T-helper 1 cell (primary cell): ENCODE measurements at places on chromosomes 5 and 9.

GRCh38 chr5:108084105-108084504, 297.8 kb downstream of the FBXL17 start:
- no peak for DNase-seq

GRCh38 chr9:88837731-88838130, 153.5 kb upstream of the S1PR3 start:
- no peak for DNase-seq

DNA sequence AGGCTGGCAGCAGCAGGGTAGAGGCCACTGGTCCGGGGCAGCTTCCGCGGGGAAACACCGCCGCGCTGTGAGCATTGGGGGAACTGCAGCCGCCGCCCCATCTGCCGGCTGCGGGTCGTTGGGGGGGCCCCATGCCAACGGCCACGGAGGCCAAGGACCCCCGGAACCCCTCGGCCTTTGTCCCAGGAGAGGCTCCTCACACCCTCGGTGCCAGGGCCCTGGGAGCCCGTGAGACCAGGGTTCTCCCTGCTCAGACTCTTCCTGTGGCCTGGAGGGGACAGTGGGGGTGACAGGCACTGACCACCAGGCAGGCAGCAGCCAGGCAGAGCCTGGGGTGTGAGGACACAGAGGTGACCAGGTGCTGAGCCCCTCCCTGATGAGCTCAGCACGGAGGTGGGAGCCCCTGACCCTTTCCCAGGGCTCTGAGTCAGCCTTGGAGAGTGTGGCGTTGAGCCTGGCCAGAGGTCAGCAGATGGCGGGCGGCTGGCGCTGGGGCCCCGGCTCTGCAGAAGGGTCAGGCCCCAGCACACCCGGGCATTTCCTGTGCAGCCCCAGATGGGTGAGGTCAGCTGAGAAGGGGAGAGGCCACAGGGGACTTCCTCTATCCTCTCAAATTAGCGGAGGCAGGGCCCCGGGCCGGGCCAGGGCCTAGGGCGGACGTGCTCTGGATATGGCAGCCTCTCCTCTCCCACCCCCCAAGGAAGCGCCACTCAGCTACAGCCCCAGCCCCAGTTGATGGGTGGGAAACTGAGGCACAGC, 17.9 kb upstream of the EGFL7 start:
- peak; percentile 65 for DNase-seq

GRCh38 chr5:74361406-74362358, 278.8 kb downstream of the ENC1 start:
- no peak for DNase-seq

DNA sequence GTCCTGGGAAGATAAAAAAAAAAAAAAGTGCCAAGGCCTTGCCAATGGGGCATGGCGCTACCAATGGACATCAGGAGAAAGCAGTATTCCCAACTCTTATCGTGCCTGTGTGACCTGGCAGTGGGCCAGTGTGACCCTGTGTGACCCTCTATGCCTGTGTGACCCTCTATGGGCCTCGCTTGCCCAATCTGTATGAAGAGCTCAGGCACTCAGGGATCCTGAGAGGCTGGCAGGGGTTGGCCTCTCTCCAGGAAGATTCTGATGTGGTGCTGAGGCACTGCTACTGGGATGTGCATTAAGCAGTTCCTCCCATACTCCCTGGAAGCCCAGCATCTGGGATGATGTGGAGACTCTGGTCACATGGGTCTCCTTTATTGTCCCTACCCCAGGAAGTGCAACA, 179.2 kb downstream of the MACROH2A1 start:
- no peak for DNase-seq

DNA sequence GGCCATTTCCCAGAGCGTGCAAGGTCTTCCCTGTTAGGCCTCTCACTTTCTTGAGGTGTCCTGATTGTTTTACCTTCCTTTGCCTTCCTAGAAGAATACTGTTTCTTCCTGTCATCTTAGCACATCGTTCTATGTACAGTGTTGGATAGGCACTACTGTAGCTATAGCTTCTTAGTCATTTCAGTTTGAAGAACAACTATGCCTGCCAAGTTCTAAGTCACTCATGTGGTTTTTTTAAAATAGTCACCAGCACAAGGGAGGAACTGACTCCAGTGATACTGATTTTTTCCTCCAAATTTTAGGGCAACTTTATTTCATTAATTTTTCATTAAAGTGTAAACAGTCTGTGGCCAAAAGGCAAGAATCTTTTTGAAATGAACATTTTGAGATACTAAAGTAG, 122.4 kb upstream of the NR5A1 start:
- DNase-seq = no peak

- no peak for DNase-seq
Observed at GRCh38 chr5:82605441-82605973, 327.4 kb upstream of the RPS23 start.

GRCh38 chr9:4435197-4435596, 55.1 kb upstream of the SLC1A1 start:
- no peak for DNase-seq

- no peak for DNase-seq
Observed at GRCh38 chr9:4829969-4830368, 37.2 kb downstream of the RCL1 start.

DNA sequence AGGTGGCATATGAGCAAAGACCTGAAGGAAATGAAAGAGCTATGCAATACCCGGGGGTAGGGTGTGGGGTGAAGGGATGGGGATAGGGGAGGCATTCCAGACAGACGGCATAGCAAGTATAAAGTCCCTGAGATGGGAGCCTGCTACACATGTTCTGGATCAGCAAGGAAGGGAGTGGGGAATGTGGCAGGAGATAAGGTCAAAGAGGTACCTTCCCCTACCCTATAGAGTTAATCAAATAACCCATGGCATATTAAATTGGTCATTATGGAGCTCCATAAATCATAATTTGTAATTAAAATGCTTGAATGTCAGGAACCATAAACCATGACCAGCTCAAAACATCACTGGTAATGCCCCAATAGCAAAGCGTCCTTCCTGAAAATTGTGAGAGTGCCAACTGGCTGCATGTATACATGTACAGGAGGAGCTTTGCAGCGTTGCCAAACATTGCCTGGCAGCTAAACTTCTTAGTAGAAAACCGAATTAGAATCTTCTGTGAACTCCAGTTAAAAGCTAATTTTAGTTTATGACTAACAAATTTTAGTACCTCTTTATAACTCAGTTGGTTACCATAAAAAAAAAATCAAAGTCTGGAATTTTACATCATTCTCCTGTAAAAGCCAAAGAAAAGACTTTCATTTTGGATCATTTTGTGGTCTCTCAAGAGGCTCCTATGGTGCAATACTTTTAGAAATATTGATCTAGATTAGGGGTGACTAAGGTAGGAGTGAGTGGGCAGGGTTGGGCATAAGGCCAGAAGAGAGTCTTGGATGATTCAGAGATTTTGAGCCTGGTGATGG, 4.7 kb downstream of the DNAI1 start:
- no peak for DNase-seq

DNA sequence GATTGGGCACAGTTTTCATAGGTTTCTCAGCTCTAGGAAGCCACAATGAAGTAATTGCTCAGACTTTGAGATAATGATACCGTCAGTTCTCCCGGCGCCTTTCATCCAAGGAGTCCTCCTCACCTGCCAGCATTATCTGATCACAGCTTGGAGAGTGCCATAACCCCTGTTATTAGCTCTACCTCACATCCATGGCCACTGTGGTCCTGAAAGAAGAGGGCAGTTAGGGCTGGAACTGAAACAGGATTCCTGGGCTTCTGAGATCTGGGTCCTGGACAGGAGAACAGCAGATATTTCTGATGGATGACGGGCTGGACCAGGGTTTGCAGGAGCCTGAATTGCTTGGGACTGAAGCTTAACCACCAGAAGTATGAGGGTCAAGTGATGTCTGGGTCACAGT, 13.5 kb downstream of the RGS3 start:
- DNase-seq = no peak

- no peak for DNase-seq
Observed at GRCh38 chr5:773517-774264, 10.8 kb downstream of the ZDHHC11B start.

DNA sequence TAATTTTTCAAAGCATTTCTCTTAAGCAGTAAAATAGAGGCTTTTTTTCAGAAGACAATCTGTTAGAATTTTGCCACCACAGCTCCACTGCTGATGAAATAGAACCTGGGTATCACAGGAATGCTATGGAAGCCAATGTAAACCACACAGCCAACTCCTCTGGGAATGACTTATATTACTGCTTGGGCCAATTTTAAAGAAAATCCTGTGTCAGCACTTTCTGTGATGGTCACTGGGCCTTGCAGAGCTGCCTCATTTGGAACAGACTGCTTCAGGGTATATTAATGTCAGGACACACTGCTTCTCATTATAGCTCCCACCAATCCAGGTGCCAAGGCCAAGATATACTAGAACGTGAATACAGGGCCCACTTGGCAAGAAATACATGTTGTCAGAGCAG, 144.1 kb upstream of the ACTBL2 start:
- no peak for DNase-seq

GRCh38 chr5:142777850-142778249, 7.7 kb downstream of the ARHGAP26 start:
- no peak for DNase-seq

DNA sequence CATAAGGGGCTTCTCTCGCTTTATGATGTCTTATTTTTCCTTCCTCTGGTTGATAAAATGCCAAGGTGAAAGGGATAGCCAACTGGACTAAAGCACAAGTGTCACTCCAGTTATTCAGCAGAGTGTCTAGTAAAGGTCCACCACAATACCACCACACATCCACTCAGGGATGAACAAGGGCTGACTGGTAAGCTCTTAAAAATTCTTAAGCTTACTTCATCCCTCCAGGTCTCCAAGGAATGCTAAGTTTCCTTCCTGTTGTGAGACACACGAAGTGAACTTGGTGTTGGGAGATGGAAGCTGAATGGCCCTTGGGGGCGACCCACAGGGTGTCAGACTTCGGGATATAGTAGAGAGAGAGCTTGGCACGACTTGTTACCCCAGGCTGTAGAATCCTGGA, 3.2 kb upstream of the HMGCS1 start:
- DNase-seq = no peak
